Mesenteric fat pad (tissue), 1 donor: ENCODE measurements at places on chromosomes 3 and 15. TPM values are rescaled to one million over a fixed set of nuclear protein-coding genes. Genes with fewer than 3 reads are reported as not detected.
A peak's percentile ranks its signal among the peaks of the same experiment; 100 is the strongest.

TMEM158 gene
- total RNA-seq, result 5.7 TPM

- peak; percentile 82 for DNase-seq
These were observed 121.9 kb upstream of the MEF2A start for GRCh38 chr15:99443768-99444446.

PROS1 gene
- total RNA-seq, result 31.3 TPM

DNA sequence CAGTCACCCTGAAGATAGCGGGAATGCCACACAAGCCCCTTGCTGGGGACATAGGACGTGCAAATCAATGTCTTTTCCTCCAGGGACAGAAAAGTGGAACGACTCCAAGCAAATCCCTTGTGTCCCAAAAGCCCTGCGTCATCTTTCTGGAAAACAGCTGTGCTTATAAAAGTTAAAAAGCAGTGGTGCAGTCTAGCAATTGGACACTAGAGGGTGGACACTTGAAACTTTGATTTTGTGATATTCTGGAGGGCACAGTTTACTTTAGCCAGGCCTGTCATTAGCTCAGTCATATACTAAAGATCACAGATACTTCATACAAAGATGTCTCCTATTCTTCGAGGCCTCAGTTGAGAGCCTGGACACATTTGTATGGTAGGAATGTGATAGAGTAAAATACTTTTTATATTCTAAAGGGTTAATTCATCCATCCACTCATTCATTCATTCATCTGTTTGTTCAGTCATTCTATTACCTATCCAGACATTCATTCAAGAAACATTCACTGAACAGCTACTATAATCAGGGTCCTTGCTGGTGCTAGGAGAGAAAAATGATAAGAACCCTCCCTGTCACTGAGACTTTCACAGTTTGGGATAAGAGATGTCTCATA, 63.8 kb upstream of the ANKRD34C start:
- DNase-seq, result no peak

- DNase-seq, result no peak
These were observed 101.3 kb downstream of the DPH6 start for GRCh38 chr15:35444557-35445204.

LRRC34 gene
- total RNA-seq, result 3.4 TPM

AP3B2 gene
- total RNA-seq, result 0.84 TPM

SERPINI1 gene
- 2.2 TPM for total RNA-seq

- DNase-seq, result no peak
These were observed 17.0 kb upstream of the ITGB5 start for GRCh38 chr3:124903896-124904834.

DNA sequence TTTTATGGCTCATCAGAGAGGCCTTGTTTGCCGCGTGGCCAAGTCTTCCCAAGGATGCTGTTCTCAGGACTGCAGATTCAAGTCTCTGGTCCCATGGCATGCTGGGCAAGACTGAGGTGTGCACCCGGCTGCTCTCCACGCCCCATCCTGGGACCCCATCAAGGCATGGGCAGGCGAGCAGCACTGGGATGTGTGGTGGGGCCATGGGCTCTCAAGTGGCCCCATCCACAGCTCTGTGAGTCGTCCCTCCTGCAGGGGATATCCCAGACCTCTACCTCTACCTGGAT, 13.1 kb upstream of the GP9 start:
- no peak for DNase-seq

- DNase-seq, result no peak
These were observed 219.4 kb upstream of the GBE1 start for GRCh38 chr3:81980596-81981494.

C2CD4B gene
- 12.1 TPM for total RNA-seq

DNA sequence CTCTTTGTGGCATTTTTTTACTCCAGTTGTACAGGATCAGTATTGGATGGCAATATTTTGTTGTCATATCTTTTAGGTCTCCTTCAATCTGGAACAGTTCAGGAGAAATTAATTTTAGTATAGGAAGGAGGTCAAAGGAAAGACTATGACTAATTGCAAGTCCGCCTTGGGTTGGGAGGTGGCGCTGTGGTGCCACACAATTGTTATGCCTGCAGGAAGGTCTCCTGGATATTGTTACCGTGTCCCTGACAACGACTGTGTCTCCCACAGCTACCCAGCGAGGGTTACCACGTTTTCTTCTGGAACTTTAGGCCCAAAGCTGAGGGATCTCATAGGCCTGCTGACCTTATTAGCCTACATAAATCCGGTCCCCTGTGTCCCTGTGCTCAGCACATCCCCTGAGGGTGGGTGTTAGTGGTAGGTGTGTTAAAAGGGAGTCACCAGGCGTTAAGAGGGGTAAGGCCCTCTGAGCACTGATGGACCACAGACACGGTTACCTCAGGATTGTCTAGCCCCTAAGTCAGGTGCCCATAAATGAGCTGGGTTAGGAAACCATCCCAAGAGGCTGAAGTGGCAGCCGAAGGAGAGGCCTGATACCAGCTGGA, 31.5 kb downstream of the KCNAB1 start:
- DNase-seq, result no peak
